ENCODE measurements at places on chromosomes 7 and 10. TPM values are rescaled to one million over a fixed set of nuclear protein-coding genes. Genes with fewer than 3 reads are reported as not detected.

ARHGEF35 gene
- 39.2 TPM for total RNA-seq

KLF14 gene
- not detected for total RNA-seq

SLC16A12 gene
- total RNA-seq = 10.9 TPM

PNLIP gene
- total RNA-seq = 1.9 TPM

HOXA7 gene
- not detected for total RNA-seq

HOXA10 gene
- total RNA-seq = not detected

EN2 gene
- total RNA-seq = not detected

ZCWPW1 gene
- total RNA-seq = 1.5 TPM

SPDYE5 gene
- total RNA-seq = not detected

GJD4 gene
- total RNA-seq = not detected

DOCK4 gene
- total RNA-seq = 13.3 TPM

SEMA3A gene
- total RNA-seq = 33.3 TPM

SCIN gene
- 1.2 TPM for total RNA-seq
